ENCODE measurements at places on chromosomes 13 and 19. TPM values are rescaled to one million over a fixed set of nuclear protein-coding genes. Genes with fewer than 3 reads are reported as not detected.

DNA sequence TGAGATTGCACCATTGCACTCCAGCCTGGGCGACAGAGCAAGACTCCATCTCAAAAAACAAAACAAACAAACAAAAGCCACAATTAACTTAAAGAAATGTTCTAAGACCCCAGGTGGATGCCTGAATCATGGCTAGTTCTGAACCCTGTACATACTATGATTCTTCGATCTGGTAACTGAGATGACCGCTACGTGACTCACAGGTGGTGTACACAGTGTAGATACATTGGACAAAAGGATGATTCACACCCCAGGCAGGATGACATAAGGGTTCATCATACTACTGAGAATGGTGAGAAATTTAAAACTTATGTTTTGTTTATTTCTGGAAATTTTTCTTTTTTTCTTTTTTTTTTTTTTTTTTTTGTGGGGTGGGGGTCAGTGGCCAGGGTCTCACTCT is 6.5 kb downstream of the ZNF426 start:
- DNase-seq = peak; percentile 63

DNA sequence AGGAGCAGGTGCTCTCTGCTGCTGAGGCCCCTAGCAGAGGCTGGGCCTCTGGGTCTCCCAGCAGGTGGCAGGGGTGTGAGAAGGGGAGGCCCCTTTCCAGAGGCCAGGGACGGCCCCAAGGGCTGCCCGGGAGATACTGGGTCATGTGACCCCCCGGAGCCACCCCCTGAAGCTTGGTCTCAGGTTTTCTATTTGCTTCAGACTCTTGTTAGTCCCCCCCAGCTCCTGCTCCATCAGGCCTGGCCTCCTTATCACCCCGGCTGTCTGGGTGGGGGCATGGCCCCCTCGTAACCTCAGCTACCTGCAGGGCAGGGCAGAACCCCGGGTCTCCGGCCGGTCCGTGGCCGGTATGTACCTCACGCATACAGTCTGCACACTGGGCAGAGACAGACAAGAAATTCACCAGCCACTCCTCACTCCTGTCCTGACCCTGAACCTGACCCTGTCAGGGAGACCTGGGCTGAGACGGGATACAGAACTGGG is 13.2 kb upstream of the TCF3 start:
- no peak for DNase-seq

NTN5 gene
- total RNA-seq = not detected

MEIOSIN gene
- total RNA-seq = not detected

DNA sequence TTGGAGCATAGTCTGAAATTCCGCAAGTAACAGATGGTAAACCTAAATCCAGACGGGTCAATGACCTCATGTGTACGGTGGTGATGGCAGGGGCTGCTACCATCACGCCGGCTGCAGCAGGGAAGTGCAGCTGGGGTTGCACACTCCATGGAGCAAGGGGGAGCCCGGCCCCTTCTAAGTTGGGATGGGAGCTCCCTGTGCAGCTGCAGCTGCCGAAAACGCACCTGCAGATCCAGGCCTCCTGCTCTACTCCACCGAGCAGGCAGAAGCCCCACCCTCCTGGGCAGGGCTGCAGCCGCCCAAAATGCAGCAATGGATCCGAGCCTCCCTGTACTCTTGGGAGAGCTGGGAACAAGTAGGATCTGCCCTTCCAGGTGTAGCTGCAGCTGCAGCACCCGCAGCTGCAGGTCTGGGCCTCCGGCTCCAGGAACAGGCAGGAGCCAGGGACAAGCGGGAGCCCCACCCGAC is 25.5 kb downstream of the KBTBD6 start:
- no peak for DNase-seq

DNA sequence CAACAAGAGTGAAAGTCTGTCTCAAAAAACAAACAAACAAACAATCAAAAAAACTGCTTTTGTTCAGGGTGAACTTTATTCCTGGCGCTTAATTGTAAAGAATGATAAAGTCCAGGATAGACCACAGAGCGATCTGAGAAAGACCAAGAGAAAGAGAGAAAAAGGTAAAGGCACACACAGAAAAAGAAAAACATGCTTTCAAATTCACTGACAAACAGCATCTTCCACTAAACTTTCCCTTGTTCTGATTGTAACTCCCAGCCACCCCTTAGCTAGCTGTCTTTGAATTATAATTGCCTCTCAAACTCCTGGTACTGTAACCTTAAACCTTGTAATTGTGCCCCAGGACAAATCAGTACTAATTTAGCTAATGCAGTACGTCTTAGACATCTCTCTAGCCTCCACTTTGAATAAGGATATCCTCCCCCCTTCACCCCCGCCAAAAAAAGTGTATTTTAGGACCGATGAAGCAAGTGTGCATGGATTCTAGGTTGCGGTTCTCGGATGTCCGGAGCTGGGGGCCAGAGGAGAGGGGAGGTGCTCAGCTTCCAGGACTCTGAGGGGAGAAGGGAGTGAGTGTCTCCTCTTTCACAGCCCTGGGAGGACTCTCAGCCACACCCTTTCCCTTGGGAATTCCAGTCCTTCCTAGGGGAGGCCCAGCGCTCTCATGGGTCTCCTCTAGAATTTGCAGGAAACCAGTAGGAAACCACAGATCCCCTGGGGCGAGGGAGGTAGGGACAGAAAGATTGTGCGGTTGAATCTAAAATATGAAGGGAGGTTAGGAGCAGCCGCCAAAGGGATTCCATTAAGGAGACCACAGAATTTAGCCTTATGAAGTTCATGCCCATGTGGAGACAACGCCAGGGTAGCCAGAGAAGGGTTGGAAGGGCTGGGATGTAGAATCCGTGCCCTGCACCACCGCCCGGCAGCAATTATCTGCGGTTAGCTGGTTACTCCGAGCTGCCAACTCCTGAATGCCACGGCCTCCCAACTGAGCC is 19.7 kb downstream of the ZNF536 start:
- peak; percentile 45 for DNase-seq

- peak; percentile 6 for DNase-seq
Observed at GRCh38 chr13:36453516-36453915, 21.2 kb downstream of the CCNA1 start.

DNA sequence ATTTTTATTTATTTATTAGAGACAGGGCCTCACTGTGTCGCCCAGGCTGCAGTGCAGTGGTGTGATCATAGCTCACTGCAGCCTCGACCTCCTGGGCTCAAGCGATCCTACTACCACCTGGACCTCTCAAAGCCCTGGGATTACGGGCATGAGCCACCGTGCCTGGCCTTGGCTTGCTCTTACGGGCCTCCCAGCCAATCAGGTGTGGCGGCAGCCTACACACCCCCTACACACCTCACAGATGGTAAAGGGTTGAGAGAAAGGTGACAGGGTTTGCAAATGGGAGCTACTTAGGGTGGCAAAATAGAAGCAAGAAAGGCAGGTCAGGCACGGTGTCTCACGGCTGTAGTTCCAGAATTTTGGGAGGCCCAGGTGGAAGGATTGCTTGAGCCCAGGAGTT is 1.0 kb upstream of the ZBTB32 start:
- no peak for DNase-seq

GRCh38 chr13:99845161-99845874 is 126.2 kb downstream of the ZIC5 start:
- DNase-seq = no peak

GRCh38 chr19:19566306-19566705 is 28.2 kb downstream of the CILP2 start:
- DNase-seq = no peak

DNA sequence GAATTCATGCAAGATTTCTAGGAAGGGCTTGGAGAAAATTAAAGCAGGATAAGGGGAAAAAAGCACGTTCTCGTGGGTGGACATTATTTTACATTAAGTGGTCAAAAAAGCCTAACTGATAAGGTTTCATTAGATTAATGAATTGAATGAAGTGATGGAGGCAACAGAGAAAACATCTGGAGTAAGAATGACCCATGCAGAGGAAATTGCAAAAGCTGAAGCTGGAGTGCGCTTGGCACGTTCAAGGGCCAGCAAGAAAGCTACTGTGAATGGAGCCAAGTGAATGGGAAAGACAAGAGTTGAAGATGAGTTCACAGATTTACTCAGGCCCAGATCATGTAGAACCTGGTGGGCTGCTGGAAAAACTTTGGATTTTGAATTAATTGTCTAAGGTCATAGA is 777.9 kb downstream of the DACH1 start:
- no peak for DNase-seq

DNA sequence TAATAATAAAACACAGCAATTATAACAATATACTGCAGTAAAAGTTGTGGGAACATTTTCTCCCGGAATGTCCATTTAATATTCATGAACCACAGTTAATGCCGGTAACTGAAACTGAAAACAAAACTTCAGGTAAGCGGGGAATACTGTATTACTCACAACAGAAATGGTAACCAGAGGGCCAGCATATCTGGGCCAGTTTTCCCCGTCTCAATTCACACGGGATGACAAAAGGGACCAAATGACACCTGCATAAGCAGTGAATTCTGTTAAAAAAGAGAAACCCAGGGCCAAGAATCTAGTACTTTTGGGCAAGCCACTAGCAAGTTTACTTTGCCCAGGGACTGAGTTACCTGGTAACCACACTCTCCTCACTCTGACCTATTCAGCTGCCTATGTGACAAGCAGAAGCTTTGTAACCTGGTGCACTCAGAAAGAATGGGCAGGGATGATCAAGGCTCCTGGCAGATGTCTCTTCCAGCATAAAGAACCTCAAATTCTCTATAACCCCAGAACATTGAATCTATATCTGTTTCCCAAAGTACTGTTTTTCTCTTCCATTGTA is 1171.2 kb downstream of the DIAPH3 start:
- no peak for DNase-seq

- DNase-seq = peak; percentile 54
Observed at GRCh38 chr19:48554385-48555091, 2.6 kb downstream of the SULT2B1 start.

- DNase-seq = no peak
Observed at GRCh38 chr13:110042253-110042950, 256.0 kb upstream of the IRS2 start.

ZNF57 gene
- 9.2 TPM for total RNA-seq

- no peak for DNase-seq
Observed at GRCh38 chr19:16599655-16600346, 27.6 kb upstream of the SLC35E1 start.

GRIN3B gene
- 0.38 TPM for total RNA-seq

DNA sequence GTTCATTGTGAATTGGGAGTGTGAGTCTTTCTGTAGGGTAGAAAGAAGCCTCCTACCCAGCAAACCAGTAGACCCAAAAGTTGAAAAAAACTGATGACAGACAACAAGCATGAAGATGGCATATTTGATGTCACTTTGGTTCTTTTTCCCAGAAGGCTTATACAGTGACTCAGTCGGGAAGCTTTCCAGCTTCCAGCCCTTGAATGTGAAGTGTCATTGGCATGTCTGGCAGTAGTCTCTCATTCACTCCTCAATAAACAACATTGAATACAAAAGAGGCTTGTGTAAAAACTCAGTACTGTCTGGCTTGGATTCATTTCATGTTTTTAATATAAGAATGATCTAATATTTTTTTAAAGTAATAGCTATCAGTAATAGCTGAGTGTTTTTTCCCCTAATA is 68.7 kb downstream of the IPO5 start:
- peak; percentile 37 for DNase-seq

ACTMAP gene
- 0.62 TPM for total RNA-seq

GRCh38 chr19:28685802-28686201 is 527.1 kb downstream of the UQCRFS1 start:
- no peak for DNase-seq

DNA sequence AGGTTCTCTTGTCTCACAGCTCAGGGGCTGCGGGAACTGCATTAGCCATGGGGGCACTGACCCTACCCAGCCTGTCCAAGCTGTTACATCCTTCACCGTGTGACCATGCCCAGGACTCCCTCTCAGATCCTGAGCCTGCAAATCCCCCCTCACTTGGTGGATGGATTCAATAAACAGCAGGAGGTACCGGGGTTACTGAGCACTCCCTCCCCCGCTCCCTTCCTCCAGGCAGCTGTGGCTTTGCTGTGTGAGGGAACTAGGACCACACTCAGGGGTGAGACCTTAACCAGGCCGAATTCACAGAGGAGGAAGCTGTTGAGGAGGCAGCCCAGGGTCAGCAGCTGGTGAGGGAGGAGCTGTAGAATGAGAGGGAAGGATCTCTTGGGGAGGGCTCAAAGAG is 27.0 kb upstream of the CEACAM1 start:
- no peak for DNase-seq

GRCh38 chr19:33064792-33065550 is at the start of gene RHPN2:
Gene RHPN2, minus strand, starts transcription at chr19:33064888. Its CDS starts 36 bp downstream, at chr19:33064852.
- DNase-seq = peak; percentile 61

DNA sequence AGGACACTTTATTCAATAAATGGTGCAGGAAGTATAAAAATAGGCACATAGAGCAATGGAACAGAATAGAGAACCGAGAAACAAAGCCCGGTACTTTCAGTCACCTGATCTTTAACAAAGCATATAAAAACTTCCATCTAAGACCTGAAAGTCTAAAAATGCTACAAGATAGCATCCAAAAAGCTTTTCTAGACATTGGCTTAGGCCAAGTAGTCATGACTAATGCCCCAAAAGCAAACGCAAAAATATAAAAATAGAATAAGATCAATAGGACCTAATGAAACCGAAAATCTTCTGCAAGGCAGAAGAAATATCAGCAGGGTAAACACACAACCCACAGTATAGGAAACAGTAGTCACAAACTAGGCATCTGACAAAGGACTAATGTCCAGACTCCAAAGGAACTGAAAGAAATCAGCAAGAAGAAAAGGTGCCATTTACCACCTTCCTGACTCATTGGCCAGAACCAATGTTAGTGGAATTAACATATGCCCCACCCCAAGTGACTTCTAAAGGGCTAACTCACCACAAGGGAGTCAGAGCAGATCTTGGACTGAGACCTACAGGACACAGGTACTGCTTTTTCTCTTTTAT is 40.8 kb upstream of the CEACAM21 start:
- DNase-seq = no peak

GRCh38 chr19:8468761-8469373 is 24.1 kb downstream of the HNRNPM start:
- no peak for DNase-seq

DNA sequence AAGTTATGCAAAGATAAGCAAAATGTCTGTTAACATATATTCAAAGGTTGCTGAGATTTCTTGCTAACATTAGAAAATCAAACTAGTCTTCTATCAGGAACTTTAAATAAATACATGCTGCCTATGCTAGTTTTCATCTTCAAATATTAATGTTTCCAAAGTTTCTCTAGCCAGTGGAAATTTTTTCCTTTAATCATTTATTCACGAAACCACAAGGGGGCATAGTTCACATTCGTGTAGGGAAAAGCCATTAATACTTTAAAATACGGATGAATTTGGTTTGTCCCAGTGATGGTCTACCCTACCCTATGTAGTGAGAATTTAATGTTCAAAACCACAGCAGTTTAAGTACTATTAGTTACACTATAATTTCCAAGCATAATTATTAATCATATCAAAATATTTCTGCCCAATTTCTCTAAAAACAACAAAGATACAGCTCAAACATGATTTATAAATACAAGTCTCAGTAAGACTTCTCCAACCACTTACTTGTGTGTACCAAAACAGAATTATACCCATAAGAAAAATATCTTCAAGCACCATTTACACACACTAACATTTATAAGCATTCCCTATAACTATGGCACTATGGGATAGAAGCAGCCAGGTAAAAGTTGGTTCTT is 16.2 kb downstream of the NUFIP1 start:
- no peak for DNase-seq
